ENCODE measurements at places on chromosomes 4 and X.

DNA sequence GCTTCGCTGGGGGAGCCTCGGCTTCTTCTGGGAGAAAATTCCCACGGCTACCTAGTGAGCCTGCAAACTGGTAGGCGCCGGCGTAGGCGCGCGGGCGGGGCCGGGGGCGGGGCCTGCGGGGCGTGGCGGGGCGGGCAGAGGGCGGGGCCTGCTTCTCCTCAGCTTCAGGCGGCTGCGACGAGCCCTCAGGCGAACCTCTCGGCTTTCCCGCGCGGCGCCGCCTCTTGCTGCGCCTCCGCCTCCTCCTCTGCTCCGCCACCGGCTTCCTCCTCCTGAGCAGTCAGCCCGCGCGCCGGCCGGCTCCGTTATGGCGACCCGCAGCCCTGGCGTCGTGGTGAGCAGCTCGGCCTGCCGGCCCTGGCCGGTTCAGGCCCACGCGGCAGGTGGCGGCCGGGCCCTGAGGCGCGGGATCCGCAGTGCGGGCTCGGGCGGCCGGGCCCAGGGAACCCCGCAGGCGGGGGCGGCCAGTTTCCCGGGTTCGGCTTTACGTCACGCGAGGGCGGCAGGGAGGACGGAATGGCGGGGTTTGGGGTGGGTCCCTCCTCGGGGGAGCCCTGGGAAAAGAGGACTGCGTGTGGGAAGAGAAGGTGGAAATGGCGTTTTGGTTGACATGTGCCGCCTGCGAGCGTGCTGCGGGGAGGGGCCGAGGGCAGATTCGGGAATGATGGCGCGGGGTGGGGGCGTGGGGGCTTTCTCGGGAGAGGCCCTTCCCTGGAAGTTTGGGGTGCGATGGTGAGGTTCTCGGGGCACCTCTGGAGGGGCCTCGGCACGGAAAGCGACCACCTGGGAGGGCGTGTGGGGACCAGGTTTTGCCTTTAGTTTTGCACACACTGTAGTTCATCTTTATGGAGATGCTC is at the start of gene HPRT1:
HPRT1 (plus strand) TSS at position 161 of the 857 bp plus-strand sequence; CDS start at position 308, 147 bp downstream.
- DNase-seq = peak; percentile 55

DNA sequence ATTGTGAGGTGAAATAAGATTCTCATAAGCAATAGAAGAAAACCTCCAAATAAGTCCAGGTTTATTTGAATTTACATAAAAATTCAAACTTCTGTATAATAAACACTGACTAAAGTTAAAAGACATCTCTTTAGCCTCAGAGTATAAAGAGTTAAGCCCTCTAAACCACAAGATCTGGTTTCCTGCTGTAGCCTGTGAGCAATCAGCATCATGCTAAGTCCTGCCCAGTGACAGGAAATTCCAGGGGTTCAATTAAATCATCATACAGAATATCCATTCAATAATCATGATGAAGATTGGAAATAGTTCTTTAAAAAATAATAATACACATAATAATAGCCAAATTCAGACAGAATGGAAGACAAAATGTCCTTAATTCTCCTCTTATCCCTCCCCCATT is 139.2 kb upstream of the DGKK start:
- DNase-seq = no peak

GRCh38 chrX:34426334-34426733 is 230.8 kb downstream of the TMEM47 start:
- DNase-seq = no peak

- DNase-seq = no peak
Observed at GRCh38 chr4:178471994-178472393, 1029.8 kb upstream of the AGA start.

DNA sequence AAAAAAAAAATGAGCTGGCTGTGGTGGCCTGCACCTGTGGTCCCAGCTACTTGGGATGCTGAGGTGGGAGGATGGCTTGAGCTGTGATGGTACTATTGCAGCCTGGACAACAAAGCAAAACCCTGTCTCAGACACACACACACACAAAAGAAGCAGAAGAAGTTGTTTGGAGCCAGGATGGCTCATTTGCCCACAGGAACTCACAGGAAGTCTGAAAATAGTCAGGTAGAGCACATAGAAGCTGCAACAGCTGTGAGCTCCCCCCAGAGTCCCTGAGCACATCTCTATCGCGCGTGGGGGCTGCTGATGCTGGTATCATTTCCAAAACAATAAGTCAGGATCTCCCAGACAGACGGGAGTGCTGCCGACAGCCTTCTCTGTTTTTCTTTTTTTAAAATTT is 13.4 kb upstream of the DHRSX start:
- no peak for DNase-seq

- no peak for DNase-seq
Observed at GRCh38 chrX:118702741-118703140, 24.7 kb upstream of the IL13RA1 start.

DNA sequence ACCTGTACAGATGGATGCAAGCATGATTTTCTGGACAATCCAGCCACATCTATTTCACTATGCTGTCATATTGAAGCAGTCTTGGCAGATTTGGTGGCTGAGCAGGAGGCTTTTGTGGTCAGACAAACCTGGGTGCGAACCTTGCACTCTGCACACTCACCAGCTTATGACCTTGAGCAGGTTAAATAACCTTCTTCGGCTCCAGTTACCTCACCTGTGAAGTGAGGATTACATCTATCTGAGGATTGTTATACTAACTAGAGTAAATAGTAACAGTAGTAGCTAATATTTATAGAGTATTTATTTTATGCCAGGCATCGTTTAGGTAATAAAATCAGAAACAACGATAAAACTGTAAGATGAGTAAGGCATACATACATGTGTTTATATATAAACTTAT is 150.0 kb downstream of the PPP3CA start:
- DNase-seq = no peak

- DNase-seq = no peak
Observed at GRCh38 chrX:129462707-129463106, 60.6 kb downstream of the SMARCA1 start.

DNA sequence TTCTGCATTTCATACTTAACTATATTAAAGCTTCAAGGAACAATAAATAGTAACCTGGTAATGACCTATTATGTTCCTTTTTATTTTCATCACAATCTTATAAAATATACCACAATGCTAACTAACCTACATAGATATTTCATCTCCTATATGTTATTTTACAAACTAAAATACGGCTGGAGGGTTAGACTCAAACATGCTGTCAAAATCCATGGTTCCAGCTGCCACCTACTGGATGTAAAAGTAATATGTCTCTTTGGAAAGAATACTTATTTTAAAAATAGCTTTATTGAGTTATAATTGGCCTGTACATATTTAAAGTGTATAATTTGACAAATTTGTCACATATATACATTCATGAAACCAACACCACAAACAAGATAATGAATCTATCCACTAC is 15.0 kb downstream of the RGN start:
- no peak for DNase-seq

DNA sequence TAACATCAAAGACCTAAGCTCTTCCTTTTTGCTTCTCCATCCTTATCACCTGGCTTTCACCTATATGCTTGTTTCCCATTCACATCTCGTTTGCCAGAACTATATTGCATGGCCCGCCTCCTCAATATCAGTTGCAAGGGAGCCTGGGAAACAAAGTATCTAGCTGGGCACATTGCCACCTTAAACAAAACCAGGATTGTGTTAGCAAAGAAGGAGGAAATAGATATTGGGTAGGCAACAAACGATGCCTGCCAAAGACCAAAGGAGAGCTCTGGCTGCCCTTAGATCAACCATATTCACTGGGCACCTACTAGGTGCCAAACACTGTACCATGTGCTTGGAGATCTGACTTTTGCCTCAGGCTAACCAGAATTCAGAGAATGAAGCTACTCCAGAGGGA is 107.5 kb downstream of the GRIA3 start:
- DNase-seq = no peak

- DNase-seq = no peak
Observed at GRCh38 chr4:111989817-111990216, 155.4 kb upstream of the FAM241A start.

GRCh38 chr4:40270609-40271008 is 64.5 kb upstream of the CHRNA9 start:
- DNase-seq = no peak

DNA sequence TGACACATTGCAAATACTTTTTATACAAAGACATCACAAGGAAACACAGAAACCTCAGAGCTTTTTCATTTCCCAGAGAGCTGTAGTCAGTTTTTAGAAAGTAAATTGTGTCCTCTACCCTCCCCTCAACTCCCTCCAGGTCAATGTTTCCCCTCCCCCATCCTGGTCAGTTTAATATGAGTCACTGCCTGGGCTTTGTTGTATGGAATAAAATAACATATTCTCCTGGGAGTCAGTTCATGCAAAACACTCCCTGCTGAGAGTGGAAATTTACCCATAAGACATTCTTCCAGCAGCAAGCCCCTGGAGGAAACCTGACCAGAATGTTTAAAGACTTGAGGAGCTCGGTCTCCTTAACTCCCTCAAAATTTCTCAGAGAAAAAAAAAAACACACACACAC is 270.1 kb upstream of the LDB2 start:
- no peak for DNase-seq

- DNase-seq = no peak
Observed at GRCh38 chr4:77015390-77015789, 60.4 kb downstream of the CCNI start.

GRCh38 chr4:36677874-36678273 is 396.5 kb downstream of the DTHD1 start:
- DNase-seq = no peak

GRCh38 chr4:772776-773175 is 53.2 kb downstream of the CPLX1 start:
- no peak for DNase-seq

- no peak for DNase-seq
Observed at GRCh38 chrX:69264158-69264581, 98.9 kb upstream of the PJA1 start.

DNA sequence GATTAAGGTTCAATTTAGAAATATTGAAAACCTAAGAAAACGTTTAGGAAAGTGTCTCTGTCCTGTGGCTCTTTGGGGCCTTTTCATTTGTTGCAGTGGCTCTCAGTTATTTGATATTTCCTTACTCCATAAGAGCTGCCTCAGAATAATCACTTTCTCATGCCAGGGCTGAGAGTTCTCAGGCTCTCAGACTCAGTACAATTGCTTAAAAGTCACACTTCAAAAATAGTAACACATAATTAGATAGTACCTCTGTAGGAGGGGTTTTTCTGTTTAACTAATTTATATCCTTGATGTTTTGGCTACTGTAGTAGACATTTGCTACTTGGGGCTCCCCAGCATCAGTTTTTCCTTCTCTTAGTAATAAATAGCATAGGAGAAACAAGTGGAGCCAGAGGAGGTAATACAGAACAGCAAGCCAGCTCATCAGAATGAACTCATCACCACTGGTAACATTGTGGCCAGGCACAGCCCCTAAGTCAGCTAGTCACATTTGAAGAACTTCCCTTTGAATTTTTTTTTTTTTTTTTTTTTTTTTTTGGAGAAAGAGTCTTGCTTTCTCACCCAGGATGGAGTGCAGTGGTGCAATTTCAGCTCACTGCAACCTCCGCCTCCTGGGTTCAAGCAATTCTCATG is 8.0 kb upstream of the HNRNPD start:
- DNase-seq = no peak

- DNase-seq = no peak
Observed at GRCh38 chrX:139058831-139059495, 347.4 kb upstream of the FGF13 start.

DNA sequence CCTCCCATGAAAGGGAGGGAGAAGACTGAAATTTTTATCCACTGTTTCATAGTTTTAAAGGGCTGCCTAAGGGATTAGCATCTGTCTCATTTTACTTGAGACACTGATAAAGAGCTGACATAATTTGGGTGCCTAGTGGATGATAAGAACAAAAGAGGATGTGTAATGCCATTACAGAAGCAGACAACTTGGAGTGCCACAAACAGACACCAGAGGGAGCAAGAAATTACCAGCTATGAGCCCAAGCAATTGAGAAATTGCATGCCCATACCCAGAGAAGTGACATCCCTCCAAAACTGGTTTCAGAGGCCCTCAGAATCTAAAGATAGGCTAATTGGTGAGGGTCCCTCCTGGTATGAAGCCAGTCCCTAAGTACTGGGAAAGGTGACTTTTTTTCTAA is 38.5 kb upstream of the POU3F4 start:
- no peak for DNase-seq

DNA sequence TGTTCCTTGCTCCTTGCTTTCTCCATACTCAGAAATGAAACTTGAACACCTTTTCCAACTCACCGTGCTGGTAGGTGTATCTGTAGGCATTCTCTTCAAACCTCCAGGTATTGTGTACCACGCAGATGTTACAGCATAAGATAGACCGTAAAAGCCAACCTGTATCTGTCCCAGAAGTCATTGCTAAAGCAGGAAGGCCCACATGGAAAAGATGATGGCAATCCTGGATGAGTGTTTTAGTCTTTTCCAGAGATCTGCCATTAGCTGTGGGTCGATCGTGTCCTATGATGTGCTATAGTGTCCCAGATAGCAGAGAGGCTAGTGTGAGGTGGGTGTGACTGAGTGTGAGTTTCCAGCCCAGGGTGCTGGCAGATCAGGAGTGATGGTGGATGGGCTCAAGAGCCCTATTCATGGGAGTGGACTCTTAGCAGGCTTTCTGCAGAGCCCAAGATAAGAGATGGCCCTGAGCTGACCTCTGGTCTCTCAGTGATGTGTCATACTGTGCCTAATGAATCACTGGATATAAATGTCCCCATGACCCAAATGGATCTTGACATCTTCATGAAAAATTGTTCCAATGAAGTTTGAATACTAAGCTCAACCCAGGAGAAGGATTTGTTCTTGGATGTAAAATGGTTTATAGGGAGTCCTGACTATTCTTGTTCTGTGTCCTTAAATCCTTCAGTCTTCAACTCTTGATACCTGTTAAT is 69.1 kb upstream of the WDR1 start:
- DNase-seq = no peak

DNA sequence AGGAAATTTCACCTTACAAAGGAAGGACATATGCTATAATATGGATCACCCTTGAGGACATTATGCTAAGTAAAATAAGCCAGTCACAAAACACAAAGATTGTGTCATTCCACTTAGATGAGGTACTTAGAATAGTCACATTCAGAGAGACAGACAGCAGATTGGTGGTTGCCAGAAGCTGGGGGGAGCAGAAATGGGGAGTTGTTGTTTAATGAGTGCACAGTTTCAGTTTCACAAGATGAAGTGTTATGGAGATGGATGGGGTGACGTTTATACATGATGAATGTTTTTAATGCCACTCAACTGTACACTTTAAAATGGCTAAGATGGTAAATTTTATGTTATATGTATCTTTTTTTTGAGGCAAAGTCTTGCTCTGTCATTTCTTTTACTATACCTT is 14.8 kb upstream of the SPON2 start:
- no peak for DNase-seq

- DNase-seq = no peak
Observed at GRCh38 chrX:100447655-100448397, 37.8 kb upstream of the PCDH19 start.

DNA sequence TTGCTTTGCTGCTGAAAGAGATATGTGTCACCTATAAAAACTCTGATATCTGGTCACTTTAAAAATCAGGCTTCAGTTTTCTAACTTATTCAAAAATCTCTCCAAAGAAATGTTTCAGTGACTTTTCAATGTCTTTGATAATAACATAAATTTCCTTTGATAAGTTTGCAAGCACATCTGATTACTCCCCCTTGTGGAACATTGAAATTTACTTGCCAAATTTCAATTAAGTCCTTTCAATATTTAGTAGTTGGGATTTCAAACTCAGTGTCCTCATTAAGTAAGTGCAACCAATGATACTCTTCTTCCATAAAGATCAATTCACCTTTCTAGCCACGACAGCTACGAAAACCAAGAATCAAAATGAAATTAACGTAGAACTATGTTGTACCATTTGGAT is 151.3 kb upstream of the FAM47C start:
- DNase-seq = no peak

- no peak for DNase-seq
Observed at GRCh38 chr4:169311643-169312365, 41.0 kb upstream of the SH3RF1 start.

- DNase-seq = no peak
Observed at GRCh38 chr4:16055471-16055870, 28.4 kb downstream of the PROM1 start.

Data from NCI-H510A (cell line).